ENCODE measurements at places on chromosomes 1 and 21.

DNA sequence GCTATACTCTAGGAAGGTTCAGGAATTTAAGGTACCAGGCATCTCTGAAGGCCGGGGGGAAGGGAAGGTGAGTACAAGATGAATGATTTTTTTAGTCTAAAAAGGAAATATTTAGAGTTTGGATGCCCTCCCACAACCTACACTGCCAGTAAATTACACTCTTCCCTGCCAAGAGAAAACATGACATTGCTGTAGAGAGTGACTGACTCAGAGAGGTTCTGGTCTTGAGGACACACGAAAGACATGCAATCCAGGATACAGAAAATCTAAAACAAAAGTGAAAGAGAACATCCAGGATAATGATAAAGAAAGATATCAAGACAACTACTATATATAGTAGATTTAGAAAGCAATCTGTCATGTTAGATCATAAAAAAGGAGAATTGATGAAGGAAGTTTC, 200.5 kb downstream of the TYW3 start:
- no peak for DNase-seq

- DNase-seq: no peak
These were observed 111.9 kb upstream of the C21orf91 start for GRCh38 chr21:17931080-17931479.

GRCh38 chr1:44484155-44484688, 79.2 kb downstream of the RNF220 start:
- no peak for DNase-seq

DNA sequence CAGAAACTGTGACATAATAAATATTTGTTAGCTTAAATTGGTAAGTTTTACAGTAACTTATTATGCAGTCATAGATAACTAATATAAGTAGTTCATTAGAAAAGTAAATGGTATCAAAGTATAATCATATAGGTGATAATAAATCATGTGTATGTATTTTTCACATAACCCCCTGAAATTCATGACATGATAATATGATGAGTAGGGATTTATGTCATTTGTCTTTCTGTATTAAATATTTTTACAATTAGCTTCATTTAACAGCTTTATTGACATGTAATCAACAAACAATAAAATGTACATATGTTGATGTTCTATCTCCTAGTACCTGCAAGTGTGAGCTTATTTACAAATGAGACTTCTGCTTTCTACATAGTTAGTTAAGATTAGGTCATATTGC, 9.8 kb upstream of the FCGR2A start:
- DNase-seq: no peak

GRCh38 chr1:214102907-214103306, 115.1 kb downstream of the PROX1 start:
- DNase-seq: no peak

- DNase-seq: no peak
These were observed 59.1 kb upstream of the TTC34 start for GRCh38 chr1:2860476-2861142.
